ENCODE measurements at places on chromosomes 12 and 14. TPM values are rescaled to one million over a fixed set of nuclear protein-coding genes. Genes with fewer than 3 reads are reported as not detected.

GRCh38 chr12:116282371-116283286 lies 5.1 kb upstream of the MED13L start:
- DNase-seq: no peak

GRCh38 chr14:57930241-57930975 lies 64.5 kb upstream of the SLC35F4 start:
- no peak for DNase-seq

ADAM21 gene
- polyA plus RNA-seq: 0.40 TPM

GALNT4 gene
- polyA plus RNA-seq: 2.3 TPM

GRCh38 chr14:50489851-50490250 lies 42.5 kb downstream of the MAP4K5 start:
- DNase-seq: no peak

DNA sequence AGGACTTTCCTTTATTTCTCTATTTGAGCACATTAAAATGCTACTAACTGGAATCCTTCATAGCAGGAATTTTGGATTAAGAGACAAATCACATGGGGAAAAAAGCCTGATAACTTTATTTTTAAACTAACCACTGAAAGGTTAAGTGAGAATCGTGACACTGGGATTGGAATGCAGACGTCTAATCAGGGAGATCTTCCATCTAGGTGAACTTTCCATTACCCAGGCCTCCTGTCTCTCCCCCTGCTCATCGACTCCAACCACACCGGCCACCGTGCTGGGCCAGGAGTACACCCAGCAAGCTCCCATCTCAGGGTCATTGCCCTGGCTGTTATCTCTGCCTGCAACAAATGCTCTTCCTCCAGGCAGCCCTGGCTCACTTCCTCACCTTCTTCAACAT lies 19.0 kb downstream of the PTGER2 start:
- DNase-seq: no peak

RAB35 gene
- 31.9 TPM for polyA plus RNA-seq

- no peak for DNase-seq
Observed at GRCh38 chr14:57462551-57462950, 31.1 kb downstream of the CCDC198 start.

Data from hindlimb muscle (tissue), 1 donor.